Chondrocyte (in vitro differentiated cells): ENCODE measurements at places on chromosomes 1 and 21. TPM values are rescaled to one million over a fixed set of nuclear protein-coding genes. Genes with fewer than 3 reads are reported as not detected.

DNA sequence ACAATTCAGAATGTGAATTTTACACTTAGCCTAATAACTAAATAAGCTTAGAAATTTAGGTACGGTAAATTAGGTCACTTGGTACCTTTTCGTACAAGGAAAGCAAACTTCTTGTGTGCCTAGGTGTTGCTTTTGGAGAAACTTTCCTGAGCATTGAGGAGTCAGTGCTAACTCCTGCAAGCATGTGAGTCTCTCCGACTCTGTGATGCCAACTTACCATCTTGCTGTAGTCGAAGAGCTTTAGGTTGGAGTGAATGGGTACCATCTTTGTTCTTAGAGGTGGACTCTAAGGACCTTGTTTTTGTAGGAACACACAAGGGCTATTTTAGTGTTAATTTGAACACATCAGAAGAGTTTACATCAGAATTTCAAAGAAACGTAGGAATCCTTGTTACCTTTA, 688.9 kb downstream of the USP25 start:
- DNase-seq, result no peak

The OR2T33 gene
- not detected in 3 replicates for total RNA-seq

- DNase-seq, result no peak
Observed at GRCh38 chr1:192980856-192981255, 78.3 kb downstream of the UCHL5 start.

The USP16 gene
- total RNA-seq, result 20.9 to 27.0 TPM (median 22.5 TPM) in 3 replicates

GRCh38 chr1:29686012-29686930, 449.9 kb downstream of the PTPRU start:
- DNase-seq, result no peak

GRCh38 chr21:26709090-26709489, 136.0 kb upstream of the CYYR1 start:
- DNase-seq, result no peak

- DNase-seq, result no peak
Observed at GRCh38 chr1:221716713-221717484, 25.0 kb downstream of the DUSP10 start.

GRCh38 chr1:205421798-205422197, at the start of gene LEMD1:
LEMD1 (minus strand) TSS chr1:205422056; CDS start chr1:205420536, 1,520 bp downstream.
- no peak for DNase-seq

DNA sequence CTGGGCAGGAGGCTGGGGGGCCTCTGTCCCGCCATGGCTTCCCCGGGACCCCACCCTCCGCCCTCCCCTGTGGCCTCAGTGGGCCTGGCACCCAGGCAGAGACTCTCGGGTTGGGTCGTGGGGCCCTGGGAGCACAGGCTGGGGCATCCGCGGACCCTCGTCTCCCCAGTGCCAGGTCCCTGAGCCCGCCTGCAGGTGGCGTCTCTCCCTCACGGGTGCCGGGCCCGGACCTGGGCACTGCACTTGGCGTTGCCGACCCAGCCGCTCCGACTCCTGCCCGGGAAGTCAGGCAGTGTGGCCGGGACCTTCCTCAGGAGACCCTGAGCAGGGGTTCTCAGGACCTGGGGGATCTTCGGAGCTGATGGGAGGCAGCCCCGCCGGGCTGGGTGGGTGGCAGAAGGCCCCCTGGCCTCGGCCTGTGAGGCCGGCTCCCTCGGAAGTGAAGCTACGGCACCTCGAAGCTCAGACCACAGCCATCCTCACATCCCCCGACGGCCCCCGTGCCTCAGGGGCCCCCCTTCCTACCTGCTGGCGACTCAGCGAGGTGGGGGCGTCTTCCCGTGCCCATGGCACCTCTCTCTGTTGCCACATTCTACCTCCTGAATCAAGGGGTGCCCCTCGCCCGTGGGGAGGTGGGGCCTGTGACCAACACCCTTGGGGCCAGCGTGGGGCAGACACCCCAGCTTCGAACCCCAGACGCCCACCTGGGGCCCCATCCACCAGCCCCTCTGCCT, 6.4 kb upstream of the C1orf159 start:
- DNase-seq, result peak; percentile 94

The AKT3 gene
- 85.0 to 113 TPM (median 111 TPM) in 3 replicates for total RNA-seq

DNA sequence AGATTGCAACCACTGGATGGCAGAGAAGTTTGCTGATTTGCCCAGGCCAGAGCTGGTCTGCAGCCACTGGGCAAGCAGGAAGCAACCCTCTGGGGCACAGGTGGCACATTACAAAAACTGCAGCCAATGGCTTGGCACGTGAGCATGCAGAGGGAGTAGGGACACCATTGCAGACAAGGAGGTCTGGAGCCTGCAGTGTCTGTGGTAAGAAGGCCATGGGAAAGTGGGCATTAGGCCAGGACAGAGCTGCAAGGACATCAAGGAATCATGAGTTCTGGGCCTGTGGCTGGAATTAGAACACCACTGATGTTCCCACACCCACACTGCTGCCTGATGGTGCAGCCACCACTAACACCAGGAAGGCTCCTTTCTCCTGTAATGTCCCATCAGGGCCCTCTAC, 113.0 kb downstream of the TSEN15 start:
- DNase-seq, result no peak

DNA sequence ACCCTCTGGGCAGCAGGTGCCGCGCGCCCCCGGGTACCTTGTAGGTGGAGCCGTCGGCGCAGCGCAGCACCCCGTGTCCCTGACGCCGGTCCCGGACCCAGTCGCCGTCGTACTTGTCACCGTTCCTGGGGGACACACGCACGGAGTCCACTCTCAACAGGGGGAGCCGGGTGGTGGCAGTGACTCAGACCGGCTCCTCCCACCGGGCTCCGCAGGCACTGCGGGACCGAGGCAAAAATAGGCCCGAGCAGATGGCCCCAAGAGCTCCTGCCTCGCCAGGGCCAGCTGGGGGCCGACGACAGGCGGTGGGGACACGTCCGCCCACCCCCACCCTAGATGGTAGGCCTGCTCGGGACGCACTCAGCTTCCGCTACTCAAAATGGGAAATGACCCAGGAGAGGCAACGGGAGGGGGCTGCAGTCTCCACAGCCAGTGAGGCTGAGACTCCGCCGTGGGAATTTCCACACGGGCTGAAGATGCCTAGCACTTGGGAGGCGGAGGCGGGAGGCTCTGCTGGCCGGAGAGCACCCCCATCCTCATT, 6.3 kb downstream of the MORN1 start:
- DNase-seq, result peak; percentile 93

DNA sequence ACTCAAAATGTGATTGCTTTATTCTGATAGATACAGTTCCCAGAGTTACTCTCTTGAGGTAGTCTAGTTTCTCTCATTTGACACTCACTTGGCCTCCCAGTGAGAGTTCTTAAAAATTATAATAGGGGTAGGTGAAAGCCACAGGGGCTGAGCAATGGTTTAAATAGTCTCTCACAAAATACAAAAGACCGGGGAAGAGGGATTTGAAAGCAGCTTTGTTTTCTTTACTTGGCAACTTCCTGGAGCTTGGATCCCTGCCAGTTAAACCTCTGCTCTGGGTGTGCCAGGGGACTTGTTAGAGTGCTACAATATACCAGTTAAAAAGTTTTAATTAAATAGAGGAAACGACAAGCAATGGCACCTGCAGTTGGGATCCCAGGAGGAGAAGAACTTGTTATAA, 31.7 kb downstream of the OR13G1 start:
- DNase-seq, result no peak

- no peak for DNase-seq
Observed at GRCh38 chr1:170661646-170662411, 2.1 kb upstream of the PRRX1 start.

GRCh38 chr21:43727519-43728153, 8.7 kb downstream of the PDXK start:
- no peak for DNase-seq

The TNFRSF1B gene
- 0.22 TPM in 1 of 3 replicates, not detected in the others for total RNA-seq

GRCh38 chr21:21029164-21029563, 31.0 kb downstream of the NCAM2 start:
- DNase-seq, result no peak

- no peak for DNase-seq
Observed at GRCh38 chr1:212635141-212635631, 26.6 kb downstream of the ATF3 start.

The RPE65 gene
- not detected in 3 replicates for total RNA-seq

DNA sequence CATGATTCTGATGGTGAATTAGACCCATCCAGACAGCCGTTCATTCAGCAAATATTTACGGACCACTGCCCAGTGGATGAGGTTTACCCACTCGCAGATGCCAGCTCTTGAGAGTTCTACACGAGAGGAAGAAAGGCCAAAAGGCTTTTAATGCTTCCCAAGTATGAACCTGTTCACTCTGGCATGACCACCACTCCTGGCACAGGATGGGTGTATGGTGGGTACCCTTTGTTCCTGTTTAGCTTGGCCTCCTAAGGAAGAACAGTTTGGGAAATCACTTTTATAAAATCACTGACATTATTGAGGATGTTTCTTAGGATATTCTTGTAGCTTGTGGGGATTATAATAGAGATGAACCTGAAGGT, 67.2 kb downstream of the HMGB4 start:
- no peak for DNase-seq

GRCh38 chr1:114259511-114260160, 106.0 kb upstream of the SYT6 start:
- no peak for DNase-seq

The HHAT gene
- total RNA-seq, result 6.1 to 7.9 TPM (median 6.4 TPM) in 3 replicates

DNA sequence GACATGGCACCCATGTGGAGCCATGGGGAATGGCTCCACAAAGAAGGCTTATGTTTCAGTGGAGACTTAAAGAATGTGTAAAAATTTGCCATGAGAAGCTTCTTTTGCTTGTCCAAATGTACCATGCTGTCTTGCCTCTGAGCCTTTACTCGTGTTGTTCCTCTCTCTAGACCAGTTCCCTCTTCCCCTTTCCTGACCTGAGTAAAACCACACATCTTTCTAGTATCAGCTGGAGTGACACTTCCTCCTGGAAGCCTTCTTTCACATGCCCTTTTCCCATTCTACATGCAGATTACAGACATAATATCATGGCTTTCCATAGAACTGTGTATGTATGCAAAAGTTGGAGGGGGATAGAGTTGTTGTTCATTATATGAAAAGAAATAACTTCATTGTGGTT, 13.6 kb upstream of the GPX7 start:
- no peak for DNase-seq

DNA sequence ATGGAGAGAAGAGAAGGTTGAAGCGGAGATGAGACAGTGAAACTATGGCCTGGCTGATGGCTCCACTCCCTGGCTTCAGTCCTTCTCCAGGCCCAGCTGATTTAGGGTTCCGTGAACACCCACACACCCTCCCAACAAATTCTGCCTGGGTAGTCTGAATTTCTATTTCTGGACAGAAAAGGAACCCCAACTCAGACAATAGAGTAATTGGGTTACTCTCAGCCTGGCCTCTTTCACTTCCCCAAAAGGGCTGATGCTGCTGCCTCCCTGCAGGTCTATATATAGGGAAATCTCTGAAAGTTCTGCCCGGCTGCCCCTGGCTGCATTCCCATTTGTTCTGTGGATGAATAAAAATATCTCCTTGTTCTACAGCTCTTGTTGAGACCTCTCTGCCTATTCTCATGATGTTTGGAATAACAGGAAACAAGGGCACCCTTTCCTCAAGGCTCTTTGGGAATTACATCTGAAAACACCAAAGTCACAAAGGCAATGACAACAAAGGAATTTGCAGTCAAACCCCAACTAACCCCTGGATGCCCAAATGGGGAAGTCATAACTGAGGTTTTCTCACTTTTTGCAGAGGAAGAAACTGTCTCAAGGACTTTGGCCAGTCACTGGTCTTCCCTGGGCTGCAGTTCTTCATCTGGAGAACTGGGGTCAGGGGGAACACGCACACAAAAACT, 11.4 kb upstream of the ZSCAN20 start:
- DNase-seq, result no peak

The XCL1 gene
- 0.25 TPM in 1 of 3 replicates, not detected in the others for total RNA-seq

The PRCC gene
- total RNA-seq, result 57.0 to 61.7 TPM (median 60.9 TPM) in 3 replicates

The CYP4Z1 gene
- total RNA-seq, result not detected in 3 replicates

The TEDDM1 gene
- total RNA-seq, result not detected in 3 replicates

DNA sequence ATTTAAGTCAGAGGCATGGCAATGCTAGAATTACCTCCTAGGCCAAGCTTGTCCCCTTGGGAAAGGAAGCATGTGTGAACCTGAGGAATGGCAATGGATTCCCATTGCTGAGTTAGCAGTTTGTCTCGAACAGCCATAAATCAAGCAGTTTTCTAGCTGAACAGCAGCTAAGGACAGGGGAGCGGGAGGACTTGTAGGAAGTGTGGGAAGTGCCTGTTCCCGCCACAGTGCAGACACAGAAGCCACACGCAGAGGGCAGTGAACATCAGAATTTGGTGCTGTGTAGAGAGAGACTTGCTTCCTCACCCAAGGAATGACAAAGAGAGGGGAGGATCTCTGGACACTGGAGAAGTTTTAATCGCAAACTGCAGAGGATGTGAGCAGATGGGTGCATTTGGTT, 3.8 kb downstream of the PHGDH start:
- no peak for DNase-seq

DNA sequence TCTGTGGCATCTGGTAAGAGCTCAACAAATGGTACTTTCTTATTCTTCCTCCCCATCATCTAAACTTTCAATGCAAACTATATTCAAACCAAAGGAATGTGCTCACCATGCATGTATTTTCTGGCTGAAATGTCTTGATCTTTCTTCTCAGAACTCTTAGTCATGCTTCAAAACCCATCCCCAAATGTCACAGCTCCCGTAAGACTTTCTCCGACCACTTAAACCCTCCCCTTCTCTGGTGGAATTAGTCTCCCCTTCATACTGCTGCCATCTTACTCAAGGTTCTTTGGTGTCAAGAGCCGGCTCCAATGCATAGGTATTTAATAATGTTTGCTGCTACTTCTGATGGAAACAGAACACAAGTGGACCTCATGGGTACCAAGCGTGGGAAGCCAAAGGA, 538.1 kb downstream of the MATN1 start:
- no peak for DNase-seq

The MCOLN3 gene
- 0.21 TPM in 1 of 3 replicates, not detected in the others for total RNA-seq

DNA sequence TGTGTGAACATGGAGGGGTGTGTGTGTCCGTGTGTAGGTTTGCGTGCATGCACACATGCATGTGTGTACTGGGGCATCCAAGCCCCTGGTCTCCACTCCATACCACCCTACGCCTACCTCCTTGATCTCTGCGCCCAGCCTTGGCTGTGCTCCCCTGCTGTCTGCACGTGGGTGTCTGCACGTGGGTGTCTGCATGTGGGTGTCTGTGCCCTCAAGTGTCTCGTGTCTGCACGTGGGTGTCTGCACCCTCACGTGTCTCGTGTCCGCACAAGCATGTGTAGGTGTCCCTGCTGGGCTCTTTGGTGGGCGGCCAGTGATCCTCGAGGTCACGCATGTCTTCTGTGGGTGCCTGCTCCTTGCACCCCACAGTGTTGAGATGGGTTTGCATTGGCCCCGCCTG, 21.1 kb downstream of the RNF223 start:
- no peak for DNase-seq

DNA sequence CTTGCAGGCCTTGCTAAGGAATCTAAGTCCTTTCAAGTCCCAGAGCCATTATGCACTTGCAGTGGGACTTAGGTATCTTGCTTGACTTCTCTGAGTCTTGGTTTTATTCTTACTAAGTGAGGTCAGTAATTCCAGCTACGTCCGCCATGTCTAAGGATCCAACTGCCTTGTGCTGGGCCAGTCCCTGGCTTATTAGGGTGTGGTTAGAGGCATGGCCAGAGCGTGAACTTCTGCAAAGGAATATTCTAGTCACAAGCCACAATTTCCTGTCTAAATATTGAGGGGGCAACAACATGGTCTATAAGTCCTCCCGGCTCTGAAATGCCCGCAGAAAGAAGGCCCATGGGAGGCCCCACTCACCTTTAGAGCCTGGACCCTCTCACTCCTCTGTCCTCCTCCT, 82.9 kb downstream of the TMEM53 start:
- DNase-seq, result no peak

GRCh38 chr1:64553285-64553684, 83.4 kb downstream of the CACHD1 start:
- DNase-seq, result no peak

The OVAAL gene
- total RNA-seq, result not detected in 3 replicates

GRCh38 chr1:62732331-62732730, 44.1 kb upstream of the DOCK7 start:
- no peak for DNase-seq

- no peak for DNase-seq
Observed at GRCh38 chr21:45825219-45825618, 156.4 kb upstream of the COL6A1 start.

The CBR3 gene
- total RNA-seq, result 3.4 to 7.4 TPM (median 3.5 TPM) in 3 replicates
